ENCODE measurements at places on chromosomes 6 and 20.

DNA sequence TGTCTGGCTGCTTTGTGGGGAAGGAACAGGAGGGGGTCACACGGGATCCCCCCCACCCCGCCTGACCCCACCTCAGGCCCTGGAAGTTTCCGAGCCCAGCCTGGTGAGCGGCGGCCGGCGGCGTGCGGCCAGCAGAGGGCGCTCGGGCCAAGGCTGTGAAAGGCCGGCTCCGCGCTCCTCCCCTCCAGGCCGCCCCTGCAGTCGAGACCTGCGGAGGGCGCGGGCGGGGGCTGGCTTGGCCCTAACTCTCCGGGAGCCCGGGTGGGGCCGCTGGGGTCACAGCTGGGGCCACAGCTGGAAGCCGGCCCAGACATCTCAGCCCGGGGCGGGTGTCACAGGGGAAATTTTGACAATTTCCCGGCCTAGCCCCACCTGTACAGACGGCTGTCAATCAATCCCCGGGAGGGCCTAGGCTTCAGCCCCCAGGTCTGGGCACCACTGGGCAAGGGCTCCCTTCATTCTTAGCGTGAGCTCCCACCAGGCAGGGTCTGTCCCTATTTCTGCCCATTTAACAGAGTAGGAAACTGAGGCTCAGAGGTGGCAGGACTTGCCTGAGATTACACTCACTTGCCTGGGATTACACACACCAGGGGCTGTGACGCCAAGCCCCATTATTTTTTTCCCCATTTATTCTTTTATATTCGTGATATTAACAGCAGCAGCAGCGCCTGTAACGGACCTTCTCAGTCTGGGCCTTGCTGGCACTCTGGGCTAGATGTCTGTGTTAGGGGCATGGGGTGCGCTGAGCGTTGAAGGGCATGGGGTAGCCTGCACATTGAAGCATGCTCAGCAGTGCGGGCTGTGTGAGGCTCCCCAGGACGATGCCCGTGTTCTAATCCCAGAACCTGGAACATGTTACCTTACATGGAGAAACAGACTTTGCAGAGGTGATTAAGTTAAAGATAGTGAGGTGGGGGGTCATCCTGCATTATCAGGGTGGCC, 23.0 kb downstream of the ZBP1 start:
- DNase-seq = peak; percentile 71

DNA sequence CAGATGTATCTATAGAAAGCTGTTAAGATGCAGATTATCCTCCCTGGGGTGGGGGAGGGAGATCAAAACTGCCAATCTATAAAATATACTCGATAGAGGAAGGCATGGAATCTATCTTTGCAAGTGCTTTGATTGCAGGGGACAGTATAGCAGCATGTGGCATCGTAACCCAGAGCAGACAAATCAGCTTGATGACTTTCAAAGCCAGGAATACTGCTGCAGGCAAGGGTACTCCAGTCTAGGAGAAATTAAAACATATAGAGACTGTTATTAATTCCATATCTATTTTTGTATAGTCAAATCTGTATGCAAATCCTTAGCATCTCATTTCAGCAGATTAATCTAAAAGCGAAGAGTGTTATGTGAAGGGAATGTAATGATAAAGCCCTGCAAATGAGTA, 159.4 kb downstream of the MMS22L start:
- DNase-seq = no peak

- no peak for DNase-seq
Measured at GRCh38 chr6:162704001-162704400, 23.6 kb downstream of the PRKN start.

- no peak for DNase-seq
Measured at GRCh38 chr6:112330879-112331265, 16.3 kb upstream of the RFPL4B start.

GRCh38 chr6:148055419-148055818, 287.2 kb upstream of the SASH1 start:
- no peak for DNase-seq

GRCh38 chr20:20733943-20734342, 21.5 kb upstream of the RALGAPA2 start:
- no peak for DNase-seq

DNA sequence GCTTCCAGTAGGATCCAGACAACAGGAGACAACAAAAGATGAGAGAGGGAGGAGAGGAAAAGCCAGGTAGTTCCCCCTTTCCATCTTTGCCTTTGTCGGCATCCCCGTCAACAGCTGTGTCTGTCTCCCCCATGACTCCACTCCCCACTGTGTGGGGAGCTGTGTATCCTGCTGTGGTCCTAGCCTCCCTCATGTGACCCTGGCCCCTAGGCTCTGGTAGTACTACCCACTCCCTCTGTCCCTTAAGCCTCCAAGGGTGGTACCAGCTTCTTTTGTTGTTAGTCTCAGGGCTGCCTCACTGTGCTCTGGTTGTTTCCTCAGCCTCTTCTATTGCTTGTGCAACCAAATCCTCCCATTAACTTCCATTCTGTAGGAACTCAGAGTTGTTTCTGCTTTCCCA, 28.7 kb downstream of the ANKEF1 start:
- DNase-seq = no peak

DNA sequence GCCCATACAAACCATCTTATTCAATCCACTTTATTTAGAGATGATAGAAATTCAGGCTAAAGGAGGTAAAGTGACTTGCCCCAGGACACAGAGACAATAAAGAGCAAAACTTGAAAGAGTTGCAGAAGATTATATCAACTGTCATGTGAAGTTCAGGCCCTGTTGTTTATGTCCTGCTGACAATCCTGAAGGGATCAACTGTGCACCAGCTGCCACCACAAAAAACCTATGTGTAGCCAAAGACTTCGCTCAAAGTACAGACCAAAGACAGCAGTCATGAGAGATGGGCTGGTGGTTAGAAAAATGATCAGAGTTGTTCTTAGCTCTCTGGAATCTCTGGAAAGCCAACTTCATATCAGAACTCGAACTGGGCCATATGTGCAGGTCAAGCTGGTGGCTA, 16.0 kb upstream of the CITED2 start:
- DNase-seq = no peak

GRCh38 chr6:85568411-85568810, 25.2 kb downstream of the SNX14 start:
- DNase-seq = no peak

GRCh38 chr6:56806368-56806767, 148.5 kb upstream of the BEND6 start:
- DNase-seq = no peak

DNA sequence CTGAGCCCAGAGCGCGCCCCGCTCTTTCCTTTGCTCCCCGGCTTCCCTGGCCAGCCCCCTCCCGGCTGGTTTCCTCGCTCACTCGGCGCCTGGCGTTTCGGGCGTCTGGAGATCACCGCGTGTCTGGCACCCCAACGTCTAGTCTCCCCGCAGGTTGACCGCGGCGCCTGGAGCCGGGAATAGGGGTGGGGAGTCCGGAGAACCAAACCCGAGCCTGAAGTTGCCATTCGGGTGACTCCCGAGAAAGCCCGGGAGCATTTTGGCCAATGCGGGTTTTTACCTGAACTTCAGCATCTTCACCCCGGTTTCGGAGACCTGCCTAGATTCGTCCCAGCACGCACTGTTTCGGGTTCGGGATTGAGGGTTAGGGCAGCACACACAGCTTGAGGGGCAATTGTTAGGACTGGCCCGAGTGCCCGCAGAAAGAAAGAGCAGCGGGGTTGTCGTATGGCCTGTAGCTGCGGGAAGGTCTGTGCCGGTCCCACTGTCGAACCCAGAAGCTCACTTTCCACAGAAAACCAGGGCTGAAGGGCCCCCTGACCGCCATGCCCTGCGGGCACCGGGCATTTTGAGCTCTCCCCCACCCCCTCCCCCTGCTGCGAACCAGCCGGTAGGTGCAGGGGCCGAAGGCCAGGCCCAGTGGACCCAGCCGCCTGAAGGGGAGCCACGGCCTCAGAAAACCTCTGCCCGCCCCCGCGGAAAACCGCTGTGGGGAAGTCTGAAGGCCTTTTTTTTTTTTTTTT, 2.1 kb downstream of the FOXP4 start:
- peak; percentile 38 for DNase-seq

- no peak for DNase-seq
Measured at GRCh38 chr6:4950836-4951533, 52.9 kb downstream of the RPP40 start.

- DNase-seq = no peak
Measured at GRCh38 chr20:8627340-8628004, 441.4 kb upstream of the PLCB4 start.

DNA sequence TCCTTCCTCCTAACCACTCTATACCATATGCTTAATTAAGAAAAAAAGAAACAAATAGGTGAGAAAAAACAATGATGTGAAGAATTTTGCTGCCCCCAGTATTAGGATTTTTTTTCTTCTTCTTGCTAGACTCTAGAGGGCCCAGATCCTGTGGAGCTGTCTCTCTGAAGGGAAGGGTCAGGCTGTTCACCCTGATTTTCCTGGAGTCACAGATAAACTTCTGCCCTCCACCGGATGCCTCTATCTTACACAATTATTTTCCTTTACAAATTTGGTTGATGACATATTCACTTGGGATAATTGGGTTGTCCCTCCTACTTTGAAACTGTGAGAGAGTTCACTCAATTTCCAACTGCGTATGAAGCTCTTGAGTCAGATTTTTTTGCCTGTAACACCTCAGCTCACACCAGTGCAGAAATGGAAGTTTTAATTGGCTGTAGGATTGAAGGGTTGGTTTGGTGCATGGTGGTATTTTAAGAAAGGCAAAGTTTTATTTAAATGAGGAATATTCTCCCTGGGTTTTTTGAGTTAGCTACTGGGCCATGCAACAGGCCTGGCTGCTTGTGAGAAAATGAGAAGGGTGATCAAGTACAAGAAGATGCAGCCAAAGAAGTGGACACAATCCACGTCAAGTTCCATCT, 73.7 kb upstream of the ESR1 start:
- DNase-seq = no peak

DNA sequence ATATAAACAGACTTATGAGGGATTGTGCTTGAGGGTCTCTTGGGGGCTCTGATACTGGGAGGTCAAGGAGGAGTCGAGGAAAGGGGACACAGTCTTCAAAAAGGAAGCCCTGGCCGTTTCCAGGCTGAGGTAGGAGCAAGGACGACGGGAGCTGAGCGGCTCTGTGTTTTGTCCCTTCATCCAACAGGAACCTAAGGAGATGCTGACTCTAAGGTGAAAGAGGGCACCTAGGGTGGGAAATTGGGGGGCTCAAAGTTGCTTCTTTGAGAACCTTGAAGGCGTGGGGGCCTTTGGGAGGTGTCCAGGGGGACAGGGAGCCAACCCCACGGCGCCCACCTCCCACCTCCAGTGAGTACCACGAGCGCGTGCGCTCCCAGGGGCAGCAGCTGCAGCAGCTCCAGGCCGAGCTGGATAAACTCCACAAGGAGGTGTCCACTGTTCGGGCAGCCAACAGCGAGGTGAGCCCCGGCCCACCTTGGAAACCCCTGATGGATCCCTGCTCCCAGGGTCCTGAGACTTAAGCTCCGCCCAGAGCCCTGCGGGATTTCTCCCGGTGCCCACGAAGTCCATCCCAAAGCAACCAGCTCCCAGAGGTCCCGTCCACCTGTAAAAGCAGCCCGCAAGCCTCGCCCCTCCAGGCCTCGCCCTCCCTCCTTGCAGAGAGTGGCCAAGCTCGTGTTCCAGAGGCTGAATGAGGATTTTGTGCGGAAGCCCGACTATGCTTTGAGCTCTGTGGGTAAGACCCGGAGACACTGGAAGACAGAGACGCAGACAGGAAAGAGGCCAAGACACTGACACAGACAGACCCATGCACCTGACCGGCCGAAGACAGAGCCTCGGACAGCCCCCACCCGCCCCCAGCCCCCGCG, 2.9 kb downstream of the SPAG4 start:
- no peak for DNase-seq

GRCh38 chr20:59748619-59749191, 144.4 kb downstream of the PHACTR3 start:
- DNase-seq = no peak

DNA sequence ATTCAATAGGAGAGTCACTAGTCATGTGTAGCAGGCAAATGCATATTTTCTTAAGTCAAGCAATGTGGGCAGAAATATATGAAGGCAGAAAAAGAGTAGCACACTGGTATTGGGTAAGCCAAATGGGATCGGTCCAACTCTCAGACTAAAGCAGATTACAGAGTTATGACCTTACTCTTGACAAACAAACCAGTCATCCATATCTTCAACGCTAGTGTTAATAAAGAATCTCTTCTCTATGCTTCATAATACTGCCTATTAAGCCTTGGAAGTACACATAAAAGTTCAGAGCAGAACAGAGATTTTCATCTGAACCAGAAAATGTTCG, 320.2 kb upstream of the JARID2 start:
- DNase-seq = no peak

DNA sequence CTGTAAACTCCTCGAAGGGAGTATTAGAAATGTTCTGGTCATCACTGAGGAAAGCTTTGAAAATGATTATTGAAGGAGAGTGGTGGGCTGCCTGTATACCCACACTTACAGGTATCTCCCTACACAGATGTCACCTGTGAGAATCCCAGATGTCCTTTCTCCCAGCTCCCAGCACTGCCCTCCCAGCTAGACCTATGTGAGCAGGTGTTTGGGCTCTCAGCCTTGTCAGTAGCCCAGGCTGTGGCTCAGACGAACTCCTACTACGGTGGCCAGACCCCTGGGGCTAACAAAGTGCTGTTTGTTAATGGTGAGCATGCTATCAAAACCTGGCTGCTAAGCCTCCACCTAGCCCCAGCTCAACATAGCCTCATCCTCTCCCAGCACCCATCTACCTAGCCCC, 7.1 kb downstream of the PRSS16 start:
- DNase-seq = no peak

DNA sequence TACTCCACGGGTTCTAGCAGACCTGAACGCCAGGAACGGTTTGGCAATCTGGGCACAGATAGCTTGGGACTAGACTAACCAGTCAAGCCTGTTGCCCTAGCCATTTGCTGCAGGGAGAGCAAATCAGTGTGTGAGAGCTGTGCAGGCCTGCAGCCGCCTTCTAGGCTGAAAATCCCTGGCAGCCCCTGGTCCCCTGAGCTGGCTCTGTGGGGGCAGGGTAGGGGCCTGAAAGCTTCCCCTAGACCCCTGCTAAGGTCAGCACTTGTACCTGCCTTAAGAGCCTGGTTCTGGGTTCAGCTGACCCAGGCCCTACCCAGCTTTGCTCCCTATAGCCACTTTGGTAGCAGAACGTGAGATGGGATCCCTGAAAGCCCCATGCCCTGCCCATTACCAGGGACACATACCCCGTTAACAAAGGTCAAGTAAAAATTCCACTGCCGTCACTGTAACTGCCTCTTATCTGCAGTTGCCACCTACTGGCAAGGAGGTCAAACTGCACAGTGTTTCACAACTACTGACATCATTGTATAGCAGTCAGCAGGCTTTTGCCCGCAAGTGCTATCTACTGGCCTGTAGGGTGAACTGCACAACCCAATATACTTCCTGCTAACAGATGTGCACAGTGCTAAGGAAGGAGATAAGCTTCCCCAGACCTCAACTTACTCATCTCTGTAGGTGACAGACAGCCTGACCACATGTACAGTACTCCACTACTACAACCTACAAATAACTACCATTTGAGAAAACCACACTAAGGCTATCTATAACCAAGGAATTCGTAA, 95.1 kb upstream of the OLIG3 start:
- DNase-seq = peak; percentile 6

- DNase-seq = no peak
Measured at GRCh38 chr6:117432273-117432672, 6.5 kb upstream of the ROS1 start.

Measured in stimulated activated CD4-positive, alpha-beta T cell treated with anti-CD3 and anti-CD28 coated beads, TNF-alpha, amount 100 ng/mL, for 1 hour (primary cell).